ENCODE measurements at places on chromosomes 13 and 19. TPM values are rescaled to one million over a fixed set of nuclear protein-coding genes. Genes with fewer than 3 reads are reported as not detected.
A peak's percentile ranks its signal among the peaks of the same experiment; 100 is the strongest.

POGLUT2 gene
- 25.1 TPM for total RNA-seq

KLK3 gene
- not detected for total RNA-seq

FUT3 gene
- not detected for total RNA-seq

MATK gene
- total RNA-seq: 22.8 TPM

ZNF99 gene
- total RNA-seq: not detected

CCDC159 gene
- total RNA-seq: 5.5 TPM

PCDH17 gene
- total RNA-seq: 0.24 TPM

CYP2B6 gene
- 22.4 TPM for total RNA-seq

CDX2 gene
- total RNA-seq: 0.04 TPM

CBY2 gene
- total RNA-seq: 0.62 TPM

CD177 gene
- total RNA-seq: 2.0 TPM

ASPDH gene
- not detected for total RNA-seq

GRCh38 chr19:49362929-49363267 is 682 bp upstream of the TEAD2 start:
- DNase-seq: peak; percentile 67

DNA sequence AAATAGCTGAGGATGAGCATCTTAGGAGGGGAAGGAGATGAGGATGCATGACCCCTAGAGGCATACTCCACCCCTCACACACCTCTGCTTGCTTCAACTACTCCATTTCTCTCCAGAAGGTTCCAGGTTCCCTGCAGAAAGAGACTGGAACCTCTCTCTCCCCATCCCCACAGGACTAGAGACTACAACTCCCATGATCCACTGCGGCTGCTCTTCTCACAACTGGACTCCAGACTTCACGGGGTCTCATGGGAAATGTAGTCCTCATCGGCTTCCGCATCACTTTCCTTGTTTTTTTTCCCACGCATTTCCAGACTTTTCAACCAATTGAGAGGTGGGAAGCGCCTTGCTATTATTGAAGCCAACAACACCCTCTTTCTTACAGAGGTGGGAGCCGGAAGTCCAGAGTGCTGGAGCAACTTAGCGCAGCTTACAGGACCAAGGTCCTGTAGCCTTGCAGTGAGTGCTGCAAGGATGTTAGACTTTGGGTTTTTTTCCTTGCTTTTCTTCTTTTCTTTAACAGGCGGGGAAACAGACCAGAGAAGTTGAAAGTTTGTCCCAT is 13.9 kb upstream of the CACNG6 start:
- DNase-seq: peak; percentile 82

GRCh38 chr19:15296353-15296752 is 36.0 kb downstream of the BRD4 start:
- no peak for DNase-seq

- peak; percentile 96 for DNase-seq
Observed at GRCh38 chr13:48233046-48233888, at the start of gene ITM2B. ITM2B (plus strand) TSS chr13:48233206; CDS start chr13:48233361, 155 bp downstream.

DNA sequence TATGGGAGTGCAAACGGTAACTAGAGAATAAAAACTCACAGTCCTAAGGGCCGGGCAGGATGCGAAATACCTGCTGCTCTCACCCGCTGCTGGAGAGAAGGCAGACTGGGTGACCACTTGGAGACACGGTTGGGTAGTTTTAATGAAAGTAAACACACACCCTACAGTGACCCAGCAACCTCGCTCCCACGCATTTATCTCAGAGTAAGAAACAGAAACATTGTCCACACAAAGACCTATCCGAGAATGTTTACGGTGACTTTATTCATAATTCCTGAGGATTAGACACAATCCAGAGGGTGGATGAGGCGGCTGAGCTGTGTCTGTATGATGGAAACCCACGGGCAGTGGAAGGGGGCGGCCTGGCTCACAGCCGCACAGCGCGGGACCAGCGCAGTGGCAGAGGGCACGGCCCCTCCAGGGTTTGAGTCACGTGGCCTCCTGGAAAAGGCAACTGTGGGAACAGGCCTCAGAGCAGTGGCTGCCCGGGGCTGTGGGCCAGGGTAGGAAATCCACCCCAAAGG is 73.5 kb upstream of the C13orf46 start:
- no peak for DNase-seq

- no peak for DNase-seq
Observed at GRCh38 chr13:79796136-79796535, 315.2 kb downstream of the NDFIP2 start.

DNA sequence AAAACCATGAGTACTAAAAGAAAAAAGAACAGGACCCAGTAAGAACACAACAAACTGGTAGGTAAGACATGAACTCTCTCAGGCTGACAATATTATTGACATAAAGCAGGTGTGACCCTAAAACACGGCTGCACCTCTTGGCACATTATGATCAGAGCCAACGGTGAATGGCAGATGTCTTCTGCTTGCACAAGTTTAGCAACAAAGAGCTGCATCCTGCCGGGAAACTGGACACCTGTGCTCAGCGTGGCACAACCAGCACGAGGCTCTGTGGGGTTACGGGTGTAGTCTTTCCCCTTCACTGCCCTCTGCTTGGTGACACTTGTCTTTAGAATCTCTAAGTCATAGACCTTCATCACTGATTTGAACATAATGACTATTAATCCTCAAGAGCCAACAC is 97.9 kb downstream of the DOCK9 start:
- DNase-seq: no peak

GRCh38 chr19:35493971-35494370 is 3.7 kb upstream of the KRTDAP start:
- no peak for DNase-seq

DNA sequence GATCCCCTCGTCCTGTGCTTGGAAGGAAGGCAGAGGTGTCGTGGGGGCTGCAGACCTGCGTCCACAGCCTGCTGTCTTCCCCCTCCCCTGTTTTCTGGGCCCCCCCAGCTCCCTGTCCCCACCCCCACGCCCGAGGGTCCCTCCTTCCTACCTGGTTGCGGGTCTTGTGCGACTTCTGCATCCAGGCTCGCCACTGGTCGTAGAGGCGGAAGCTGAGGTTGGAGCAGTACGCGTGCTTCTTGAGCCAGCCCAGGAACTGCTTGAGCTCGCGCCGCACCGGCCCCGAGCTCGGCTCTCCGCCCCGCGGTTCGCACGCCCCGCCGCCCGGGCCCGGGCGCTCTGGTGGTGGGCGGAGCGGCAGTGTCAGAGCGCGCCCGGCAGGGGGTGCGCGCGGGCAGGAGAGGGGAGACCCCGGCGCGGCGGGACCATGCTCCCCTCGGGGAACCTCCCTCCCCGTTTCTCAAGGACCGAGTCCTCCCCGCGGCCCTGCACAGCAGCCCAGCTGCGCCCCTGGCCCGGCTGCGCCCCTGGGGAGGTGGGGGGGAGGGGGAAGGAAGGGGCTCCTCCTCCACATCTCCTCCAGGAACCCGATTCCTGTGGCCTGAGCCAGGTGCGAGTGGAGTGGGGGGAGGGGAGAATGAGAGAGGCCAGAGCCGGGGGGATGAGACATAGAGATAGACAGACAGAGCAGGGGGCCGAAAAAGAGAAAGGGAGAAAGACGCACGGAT is 5.7 kb downstream of the REX1BD start:
- DNase-seq: peak; percentile 98

DNA sequence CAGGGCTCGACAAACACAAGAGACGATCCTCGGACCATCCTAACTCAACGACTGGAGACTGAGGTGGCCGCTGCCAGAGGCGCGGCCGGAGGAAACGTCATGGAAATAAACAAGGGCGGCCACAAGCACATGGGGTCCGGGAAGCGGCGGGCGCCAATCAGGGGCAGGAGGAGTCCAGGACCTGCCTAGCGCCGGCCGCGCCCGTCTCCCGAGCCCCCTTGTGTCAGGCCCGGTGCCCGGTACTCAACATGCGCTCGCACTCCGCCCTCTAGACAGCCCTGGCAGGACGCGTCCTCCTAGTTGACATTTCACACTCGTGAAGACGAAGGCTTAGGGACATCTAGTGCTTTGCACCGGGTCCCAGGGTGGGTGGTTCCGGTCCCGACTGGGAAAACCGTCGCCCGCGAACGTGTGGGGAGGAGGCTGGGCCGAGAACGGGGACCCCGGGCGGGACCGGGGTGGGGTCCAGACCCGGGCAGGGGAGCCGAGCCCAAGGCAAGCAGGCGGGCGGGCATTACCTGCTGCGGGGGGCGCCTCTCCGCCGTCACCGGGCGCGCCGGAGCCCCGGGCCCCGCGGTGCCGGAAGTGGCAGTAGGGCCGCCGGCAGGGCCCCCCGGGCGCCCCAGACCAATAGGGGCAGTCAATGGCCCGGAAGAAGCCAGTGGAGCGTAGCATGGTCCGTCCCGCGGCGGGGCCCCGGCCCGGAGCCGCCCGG is 442 bp downstream of the REXO1 start:
- DNase-seq: peak; percentile 88

GRCh38 chr19:29172302-29172701 is 40.6 kb downstream of the UQCRFS1 start:
- DNase-seq: no peak

- no peak for DNase-seq
Observed at GRCh38 chr13:91054902-91055301, 292.6 kb upstream of the MIR17HG start.

- no peak for DNase-seq
Observed at GRCh38 chr13:31890946-31891345, 140.6 kb upstream of the FRY start.

DNA sequence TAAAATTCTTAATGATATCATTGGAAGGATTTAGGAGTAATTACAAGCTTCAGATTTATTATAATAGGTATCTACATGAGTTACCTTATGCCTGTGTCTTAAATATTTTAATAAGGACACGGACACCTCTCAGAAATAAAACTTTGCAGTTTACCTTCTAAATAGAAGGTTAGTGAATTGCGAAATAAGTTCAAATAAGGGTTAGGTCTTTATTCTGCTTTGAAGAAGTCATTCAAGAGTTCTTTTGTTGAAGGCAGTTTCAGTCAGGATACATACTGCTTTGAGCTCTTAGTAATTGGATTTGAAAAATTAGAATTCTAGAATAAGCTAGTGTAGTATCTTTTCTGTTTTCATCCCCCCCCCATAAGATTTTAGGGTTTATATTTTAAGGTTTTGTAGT is 53.0 kb downstream of the NAA16 start:
- DNase-seq: no peak

GRCh38 chr13:111859354-111860230 is 207.4 kb upstream of the SOX1 start:
- no peak for DNase-seq

GRCh38 chr19:18713550-18714117 is 30.2 kb downstream of the CRTC1 start:
- DNase-seq: peak; percentile 37

- DNase-seq: peak; percentile 91
Observed at GRCh38 chr19:53991224-53992113, at the start of gene CACNG6. CACNG6 (plus strand) TSS chr19:53991637; CDS start chr19:53992878, 1,241 bp downstream.

DNA sequence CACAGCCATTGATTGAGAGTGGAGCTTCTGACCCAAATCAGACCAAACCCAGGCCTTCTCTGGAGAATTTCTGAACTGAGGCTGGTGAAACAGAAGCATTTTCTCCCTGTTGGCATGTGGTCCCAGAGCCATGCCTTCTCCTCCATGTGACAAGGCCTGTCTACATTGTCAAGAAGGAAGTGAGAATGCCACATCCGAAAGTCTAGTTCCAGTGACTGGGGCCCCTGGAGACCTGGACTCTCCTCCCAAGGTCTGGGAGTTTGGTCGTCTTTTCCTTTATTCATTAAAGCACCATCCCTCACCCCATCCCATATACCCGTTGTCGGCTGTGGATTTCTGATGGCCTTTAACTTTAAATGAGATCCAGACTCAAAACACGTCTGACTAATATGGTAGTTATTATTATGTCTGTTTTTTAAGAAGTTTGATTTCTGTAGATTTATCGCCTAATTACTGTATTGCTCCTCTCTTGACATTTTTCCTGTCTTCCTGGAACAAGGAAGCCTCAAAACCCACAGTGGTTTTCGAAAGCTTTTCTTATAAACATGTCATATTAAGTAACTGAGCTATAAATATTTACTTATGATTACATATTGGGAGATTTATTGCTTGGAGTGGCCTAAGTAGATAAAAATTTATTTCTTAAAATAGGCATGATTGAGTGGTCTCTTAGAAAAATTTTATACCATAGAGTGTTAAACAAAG is 128.3 kb upstream of the FRY start:
- no peak for DNase-seq

DNA sequence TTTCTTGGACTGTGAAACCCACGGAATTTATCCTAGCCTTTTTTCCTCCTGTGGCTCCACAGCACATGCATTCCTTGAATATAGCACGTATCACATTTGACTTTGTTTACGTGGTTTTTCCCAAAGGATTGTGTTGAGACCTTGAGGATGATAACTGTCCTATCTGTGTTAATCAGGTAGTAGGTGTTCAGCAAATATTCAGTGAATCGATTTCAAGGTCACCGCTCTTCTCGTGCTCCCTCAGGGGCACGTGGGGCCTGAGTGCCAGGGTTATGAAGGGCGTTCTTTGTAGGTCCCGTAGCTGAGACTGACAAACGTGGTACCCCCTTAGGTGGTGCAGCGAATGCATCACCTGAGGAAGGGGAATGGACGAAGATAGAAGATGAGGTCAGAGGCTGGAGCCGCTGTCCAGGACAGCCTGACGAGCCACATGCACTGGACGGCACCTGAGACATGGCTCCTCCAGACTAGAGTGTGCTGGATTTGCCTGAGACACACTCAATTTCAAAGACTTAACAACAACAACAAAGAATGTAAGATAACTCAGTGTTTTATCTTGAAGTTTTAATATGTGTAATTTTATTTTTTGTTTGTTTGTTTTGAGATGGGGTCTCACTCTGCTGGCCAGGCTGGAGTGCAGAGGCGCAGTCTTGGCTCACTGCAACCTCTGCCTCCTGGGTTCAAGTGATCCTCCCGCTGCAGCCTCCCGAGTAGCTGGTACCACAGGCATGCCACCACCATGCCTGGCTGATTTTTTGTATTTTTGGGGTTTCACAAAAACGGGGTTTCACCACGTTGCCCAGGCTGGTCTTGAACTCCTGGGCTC is 131.2 kb upstream of the RNF113B start:
- DNase-seq: no peak

GRCh38 chr13:45280751-45281634 is 60.0 kb downstream of the TPT1 start:
- DNase-seq: peak; percentile 84

Data from H7 (cell line).